Activated CD8-positive, alpha-beta memory T cell treated with anti-CD3 and anti-CD28 coated beads, Interleukin-2, amount 10 ng/mL, durations not matched to agents 7 days and 5 days (primary cell): ENCODE measurements at places on chromosomes 2 and 18.

DNA sequence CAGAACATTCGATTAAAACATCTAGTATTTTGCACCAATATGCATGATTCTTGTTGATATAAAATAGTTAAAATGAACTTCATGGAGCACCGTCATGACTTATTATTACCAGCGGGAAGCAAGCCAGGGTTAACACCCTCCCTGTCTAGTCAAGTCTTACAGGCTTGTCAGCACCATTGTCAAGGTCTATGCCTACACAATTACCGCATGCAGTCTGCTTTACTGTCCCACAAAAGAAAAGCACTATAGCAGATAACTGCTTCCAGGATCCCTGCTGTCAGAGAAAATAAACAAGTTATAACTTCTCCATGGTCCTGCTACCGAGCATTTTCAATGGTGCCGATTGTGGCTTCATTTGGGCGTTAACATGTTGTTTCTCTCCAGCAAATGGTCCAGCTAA is 968.0 kb upstream of the FAM98A start:
- DNase-seq = no peak

DNA sequence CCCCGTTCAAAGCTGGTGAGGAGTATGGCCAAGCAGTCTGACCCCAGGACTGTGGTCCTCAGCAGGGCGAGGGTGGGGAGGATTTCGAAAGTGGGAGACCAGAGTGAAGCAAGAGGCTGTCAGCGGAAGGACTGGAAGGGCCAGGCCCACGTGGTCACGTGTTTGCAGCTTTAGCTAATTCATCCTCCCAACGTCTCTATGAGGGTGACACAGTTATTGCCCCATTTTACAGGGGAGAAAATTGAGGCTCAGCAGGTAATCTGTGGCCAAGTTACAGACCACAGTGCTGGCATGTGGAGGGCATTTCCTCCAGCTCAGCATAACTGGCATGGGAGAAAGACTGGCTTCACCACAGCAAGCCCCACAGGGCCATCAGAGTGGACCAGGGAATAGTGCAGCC is 45.4 kb upstream of the LTBP1 start:
- no peak for DNase-seq

DNA sequence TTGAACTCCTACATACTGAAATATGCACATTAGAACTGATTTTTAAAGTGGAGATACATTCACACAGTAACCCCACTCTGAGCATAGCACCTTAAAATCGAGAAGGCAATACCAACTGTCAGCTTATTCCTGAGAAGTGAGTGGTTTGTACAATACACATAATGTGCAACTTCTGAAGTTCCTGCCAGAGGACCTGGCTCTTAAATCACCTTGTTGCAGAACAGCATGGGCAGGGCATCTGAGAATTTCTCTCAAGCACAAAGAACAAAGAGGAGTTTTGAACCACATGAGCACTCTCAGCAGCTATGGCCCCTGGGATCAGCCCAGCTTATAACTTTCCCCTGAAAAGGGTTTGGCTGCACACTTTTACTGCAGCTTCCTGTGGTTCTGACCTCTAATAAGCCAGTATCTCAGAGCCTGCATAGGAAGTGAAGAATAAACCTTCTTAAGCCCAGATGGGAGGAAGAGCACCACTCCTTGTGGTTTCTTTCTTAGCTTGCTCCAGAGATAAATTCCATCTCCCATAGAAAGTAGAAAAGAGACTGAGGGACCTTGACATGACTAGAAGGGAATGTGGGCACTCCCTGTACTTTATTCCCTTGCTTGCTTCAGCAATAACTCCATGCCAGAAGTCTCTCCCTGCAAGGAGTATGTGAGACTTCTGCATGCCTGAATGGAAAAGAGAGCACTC is 862.3 kb downstream of the SUCLG1 start:
- no peak for DNase-seq

DNA sequence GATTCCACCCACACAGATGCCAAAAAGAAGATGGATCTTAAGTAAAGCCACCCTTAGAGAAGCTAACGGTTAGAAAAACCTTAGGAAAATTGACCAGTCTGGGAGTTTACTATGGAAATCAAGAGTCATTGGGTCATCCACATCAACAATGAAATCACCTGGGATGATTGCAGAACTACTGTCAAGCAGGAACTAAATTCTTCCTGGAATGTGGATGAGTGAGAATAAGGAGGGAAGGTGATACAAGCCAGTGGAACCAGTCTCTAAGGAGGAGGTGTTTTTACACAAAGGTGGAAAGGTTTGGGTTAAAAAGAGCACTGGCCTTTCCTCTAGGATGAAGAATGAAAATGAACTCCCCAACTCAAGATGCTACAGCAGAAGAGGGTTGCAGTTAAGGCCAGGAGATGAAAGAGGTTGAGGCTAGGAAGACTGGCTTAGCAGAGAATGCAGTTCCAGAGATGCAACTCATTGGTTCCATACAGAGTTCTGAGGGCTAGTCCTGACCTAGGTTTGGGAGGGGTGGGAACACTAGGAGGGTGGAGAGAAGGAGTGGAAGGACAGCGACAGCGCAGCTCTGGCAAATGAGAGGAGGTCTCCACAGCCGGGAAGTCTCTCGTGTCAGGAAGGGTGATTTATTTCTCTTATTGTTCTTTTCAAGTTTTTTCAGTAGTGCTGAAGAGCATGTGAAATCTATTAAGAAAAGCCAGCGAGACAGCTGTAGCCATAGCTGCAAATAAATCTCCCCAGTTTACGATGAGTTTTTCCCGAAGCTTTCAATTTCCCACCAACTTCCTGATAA is 27.7 kb upstream of the KDM3A start:
- no peak for DNase-seq

GRCh38 chr2:121207494-121207893 is 77.5 kb downstream of the TFCP2L1 start:
- DNase-seq = no peak

DNA sequence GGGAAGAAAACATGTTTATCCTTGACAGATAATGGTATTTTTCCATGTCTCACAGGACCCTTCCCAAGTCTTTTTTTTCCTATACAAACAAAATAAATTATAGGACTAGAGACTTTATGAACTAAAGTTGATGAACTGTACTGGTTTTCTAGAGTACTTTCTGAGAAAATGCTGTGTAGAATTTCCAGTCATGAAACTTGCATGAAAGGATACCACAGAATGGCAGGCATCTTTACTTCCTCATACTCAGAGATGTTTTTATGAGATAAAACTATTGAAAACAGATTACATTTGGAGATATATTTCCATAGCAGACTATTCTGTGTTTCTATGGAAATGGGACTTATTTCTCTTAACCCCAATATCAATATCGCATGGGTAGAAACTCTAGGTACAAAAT is 403.5 kb downstream of the PARD3B start:
- DNase-seq = no peak

GRCh38 chr2:76579911-76580310 is 869.2 kb upstream of the GCFC2 start:
- no peak for DNase-seq

DNA sequence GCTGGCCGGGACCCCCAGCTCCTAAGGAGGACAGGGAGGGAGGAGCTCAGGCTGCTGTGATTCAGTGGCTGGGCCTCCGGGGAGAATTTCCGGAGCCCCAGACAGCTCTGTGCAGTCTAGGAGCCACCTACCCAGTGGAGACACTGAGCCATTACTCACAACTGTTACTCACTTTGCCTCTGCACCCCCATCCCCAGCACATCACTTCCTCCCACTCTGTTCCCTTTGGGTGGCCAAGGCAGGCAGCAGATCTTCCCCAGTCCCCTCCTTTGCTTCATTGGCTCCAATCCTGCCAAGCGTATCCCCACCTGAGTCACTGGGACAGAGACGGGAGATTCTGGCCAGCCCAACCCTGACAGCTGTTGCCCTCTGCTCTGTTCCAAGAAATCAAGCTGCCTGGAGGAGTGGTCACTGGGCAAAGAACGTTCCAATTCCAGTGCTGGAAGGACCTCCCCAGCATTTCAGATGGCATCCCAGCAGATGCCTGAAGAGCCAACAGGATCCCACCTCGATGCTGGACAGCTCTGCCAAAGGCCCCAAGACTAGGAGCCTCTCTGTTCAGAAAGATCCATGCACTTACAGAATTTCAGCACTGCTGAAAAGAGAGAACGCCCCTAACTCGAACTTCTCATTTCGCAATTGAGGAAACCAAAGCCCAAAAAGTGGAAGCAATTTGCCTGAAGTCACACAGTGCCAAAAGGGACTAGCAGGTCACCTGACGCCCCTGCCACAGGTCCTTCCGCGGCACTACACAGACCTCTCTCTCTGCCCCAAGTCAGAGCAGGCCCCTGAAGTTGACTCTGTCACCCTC is 68.3 kb downstream of the TNS1 start:
- DNase-seq = no peak

- DNase-seq = no peak
Observed at GRCh38 chr18:58947136-58947732, 82.6 kb downstream of the ZNF532 start.

GRCh38 chr2:47028171-47028570 is 112.6 kb upstream of the MCFD2 start:
- DNase-seq = no peak

- DNase-seq = no peak
Observed at GRCh38 chr18:48529796-48530195, 9.0 kb upstream of the CTIF start.

- DNase-seq = no peak
Observed at GRCh38 chr18:9413576-9413975, 61.7 kb upstream of the RALBP1 start.

DNA sequence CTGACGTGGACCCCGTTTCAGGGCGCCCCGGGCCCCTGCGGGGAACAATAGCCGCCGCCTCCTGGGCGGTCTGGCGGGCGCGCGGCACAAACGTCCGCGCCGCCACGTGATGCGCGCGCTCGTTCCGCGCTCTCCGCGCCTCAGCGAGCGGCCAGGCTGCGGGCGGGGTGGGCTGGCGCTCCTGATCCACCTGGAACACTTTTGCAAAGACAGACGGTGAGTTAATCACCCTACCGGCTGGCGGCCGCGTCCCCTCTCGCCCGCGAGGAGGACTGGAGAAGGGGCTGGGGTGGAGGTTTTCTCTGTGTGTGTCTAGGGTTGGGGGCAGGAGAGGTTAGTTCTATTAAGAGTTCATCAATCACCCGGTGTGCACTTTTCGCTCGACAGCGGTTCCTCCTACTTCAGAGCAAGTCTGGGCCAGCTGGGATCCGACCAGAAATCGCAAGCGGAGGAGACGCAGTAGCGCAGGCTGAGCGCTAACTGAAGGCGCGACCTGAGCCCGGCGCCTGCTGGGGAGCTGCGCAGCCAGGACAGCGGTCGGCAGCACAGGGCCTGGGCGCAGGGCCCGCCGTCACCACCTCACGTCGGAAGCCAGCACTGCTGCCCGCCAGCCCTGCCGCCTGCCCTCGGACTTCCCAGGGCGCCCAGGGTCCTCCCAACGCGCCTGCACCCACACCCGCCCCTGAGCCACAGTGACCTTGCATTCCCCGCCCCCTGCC is 10.3 kb upstream of the HOXD1 start:
- no peak for DNase-seq

GRCh38 chr18:74377776-74378175 is 62.1 kb downstream of the C18orf63 start:
- DNase-seq = no peak

DNA sequence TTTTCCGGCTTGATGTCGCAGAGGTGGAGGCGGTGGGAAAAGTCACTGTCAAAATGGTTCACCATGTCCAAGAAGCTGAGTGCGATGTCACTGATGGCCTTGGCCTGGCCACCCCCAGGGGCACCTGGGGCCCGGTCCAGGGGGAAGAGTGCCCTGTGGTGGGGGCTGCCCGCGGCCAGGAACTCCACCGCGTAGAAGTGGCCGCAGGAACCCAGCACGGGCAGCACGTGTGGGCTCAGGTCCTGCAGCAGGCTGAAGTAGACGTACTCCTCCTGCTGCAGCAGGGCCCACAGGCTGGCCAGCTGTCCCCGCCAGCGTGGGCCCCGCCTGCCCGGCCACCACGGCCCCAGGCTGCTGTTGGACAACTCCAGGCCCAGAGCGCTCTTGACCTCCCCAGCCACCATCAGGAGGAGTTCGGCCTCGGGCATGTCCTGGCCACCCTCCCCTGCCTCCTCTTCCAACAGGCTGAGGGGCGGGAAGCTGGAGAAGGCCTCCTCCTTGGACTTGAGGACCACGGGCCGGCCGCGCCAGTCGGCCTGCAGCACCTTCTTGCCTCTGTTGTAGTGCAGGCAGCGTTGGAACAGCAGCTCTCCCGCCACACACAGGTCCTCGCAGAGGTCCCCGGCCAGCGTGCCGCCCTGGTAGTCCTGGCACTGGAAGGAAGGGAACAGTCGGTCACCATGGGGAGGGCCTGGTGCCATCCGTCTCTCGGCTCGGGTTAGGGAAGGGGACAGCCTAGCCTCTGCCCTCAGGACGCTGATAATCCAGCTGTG is 10.3 kb downstream of the DIPK1C start:
- no peak for DNase-seq

DNA sequence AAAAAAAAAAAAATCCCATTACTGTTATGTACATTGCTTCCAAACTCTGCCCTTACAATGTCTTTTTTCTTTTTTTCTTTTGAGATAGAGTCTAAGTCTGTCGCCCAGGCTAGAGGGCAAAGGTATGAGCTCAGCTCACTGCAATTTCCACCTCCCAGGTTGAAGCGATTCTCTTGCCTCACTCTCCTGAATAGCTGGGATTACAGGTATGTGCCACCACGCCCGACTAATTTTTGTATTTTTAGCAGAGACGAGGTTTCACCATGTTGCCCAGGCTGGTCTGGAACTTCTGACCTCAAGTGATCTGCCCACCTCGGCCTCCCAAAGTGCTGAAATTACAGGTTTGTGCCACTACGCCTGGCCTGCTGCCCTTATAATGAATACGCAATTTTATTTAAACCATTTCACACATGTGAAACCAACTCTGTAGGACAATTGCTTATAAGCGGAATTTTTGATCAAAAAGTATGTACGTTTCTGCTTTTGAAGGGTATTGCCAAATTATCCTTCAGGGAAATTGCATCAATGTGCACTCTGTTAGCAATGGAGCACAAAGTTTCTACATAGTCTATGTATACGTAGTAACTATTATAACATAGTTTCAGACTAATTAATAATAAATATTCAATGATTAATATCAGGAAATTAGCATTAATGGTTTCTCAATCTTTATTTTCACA is 55.7 kb upstream of the ACTR3 start:
- DNase-seq = no peak

GRCh38 chr2:139805441-139805840 is 1025.3 kb upstream of the NXPH2 start:
- no peak for DNase-seq

- DNase-seq = no peak
Observed at GRCh38 chr2:120515759-120516678, 170.1 kb downstream of the INHBB start.

GRCh38 chr18:67862069-67862468 is 345.5 kb upstream of the DSEL start:
- no peak for DNase-seq

GRCh38 chr2:58497168-58497567 is 256.0 kb upstream of the FANCL start:
- DNase-seq = no peak

- DNase-seq = no peak
Observed at GRCh38 chr2:16351137-16351536, 314.5 kb downstream of the CYRIA start.
